ENCODE measurements at places on chromosomes 6 and 20.
A peak's percentile ranks its signal among the peaks of the same experiment; 100 is the strongest.

- no peak for DNase-seq
These were observed 100.8 kb downstream of the MTFR2 start for GRCh38 chr6:136149311-136149710.

GRCh38 chr20:46456255-46457028, 50.0 kb upstream of the ELMO2 start:
- no peak for DNase-seq

GRCh38 chr6:45710304-45710821, 305.3 kb downstream of the CLIC5 start:
- peak; percentile 14 for DNase-seq

DNA sequence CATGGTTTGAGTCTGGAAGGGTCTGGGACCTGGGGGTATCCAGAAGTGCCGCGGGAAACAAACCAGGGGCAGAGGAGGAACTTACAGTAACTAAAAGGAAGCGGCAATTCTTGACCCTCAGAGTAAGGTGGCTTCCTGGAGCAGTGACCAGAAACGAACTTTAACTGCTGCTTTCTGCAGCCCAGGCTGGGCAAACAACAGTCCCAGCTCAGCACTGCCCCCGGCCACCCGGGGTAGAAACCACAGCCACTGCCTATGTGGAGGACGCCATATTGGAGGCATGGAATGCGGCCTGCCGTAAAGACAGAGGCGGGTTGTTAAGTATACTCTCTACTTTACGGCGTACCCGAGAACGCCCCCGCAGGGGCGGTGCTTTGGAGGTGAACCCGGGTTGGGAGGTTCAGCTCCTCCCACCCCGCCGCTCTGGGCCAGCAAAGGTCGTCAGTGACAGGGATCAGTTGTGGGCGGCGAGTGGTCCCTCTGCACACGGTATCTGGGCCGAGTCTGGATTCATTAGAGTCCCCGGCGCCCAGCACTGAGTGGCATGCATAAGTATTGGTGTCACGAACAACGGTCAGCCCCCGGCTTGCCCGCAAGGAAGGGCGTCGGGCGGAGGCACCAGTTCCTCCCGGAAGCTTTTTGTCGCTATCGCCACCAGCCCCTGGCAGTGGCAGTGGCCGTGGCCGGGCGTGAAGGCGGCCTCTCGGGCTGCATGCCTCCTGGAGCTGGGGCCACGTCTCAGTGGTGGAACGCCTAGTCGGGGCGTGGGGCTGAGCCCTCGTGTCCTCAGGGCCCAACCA, at the start of gene PDSS2:
TSS of gene PDSS2 (minus strand) at position 282 of the 800 bp plus-strand sequence. CDS start at position 3, 279 bp downstream.
- DNase-seq = peak; percentile 96

- DNase-seq = no peak
These were observed 198.3 kb downstream of the PLCB1 start for GRCh38 chr20:8330319-8330784.

DNA sequence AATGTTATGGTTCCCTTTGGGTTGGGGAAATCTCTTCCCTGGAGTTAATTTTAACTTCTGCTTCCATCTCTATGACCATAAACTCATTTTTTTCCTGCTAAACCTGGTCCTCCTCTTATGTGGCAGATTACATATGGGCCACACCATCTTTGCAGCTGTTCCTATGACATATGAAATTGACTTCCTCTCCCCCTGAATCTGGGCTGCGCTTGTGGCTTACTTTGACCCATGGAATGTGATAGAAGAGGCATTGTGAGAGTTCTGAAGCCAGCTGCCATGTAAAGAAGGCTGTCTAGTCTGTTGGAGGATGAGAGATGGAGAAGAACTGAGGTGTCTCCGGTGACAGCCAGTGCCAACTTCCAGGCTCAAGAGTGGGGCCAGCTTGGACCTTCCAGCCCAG, 100.1 kb downstream of the CDC5L start:
- no peak for DNase-seq

- DNase-seq = no peak
These were observed 28.9 kb upstream of the ZNF217 start for GRCh38 chr20:53622247-53623133.

DNA sequence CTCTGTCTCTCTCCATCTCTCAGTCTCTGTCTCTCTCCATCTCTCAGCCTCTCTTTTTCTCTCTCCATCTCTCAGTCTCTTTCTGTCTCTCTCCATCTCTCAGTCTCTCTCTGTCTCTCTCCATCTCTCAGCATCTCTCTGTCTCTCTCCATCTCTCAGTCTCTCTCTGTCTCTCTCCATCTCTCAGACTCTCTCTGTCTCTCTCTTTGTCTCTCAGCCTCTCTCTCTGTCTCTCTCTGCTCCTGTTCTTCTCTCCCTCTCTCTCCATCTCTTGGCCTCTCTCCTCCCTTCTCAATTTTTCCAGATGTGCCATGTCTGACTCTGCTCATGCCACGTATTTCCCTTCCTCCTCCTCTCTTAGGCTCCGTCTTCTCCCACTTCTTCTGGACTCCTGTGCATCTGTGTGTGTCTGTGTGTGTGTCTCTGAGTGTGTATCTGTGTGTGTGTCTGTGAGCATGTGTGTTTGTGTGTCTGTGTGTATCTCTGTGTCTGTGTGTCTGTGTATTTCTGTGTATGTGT, 72.7 kb downstream of the SRC start:
- DNase-seq = no peak

DNA sequence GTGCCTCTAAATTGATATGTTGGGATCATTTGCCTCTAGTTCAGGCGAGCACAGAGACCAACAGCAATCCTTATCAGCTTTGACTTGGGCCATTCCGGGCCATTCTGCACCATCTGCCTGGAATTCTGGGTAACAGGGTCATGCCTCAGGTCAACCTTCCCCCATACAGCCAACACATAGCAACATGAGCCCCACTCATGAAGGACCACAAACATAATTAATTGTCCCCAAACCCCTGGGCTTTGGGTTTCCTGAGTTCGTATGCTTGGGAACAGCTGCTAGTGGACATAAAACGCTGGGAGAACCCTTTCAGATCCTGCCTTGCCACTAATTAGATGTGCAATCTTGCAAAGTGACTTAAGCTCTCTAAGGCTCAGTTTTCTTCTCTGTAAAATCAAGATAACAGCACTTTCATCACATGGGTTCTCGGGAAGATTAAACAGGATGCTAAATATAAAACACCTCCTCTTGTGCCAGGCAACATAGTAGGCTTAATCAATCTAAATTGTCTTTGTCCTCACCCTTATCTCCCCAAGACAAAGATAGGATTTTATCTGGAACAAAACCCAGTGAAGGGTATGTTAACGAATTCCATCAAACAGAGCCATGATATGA, 426.5 kb downstream of the CD83 start:
- no peak for DNase-seq

- DNase-seq = no peak
These were observed 24.4 kb downstream of the NCR2 start for GRCh38 chr6:41359617-41360313.

DNA sequence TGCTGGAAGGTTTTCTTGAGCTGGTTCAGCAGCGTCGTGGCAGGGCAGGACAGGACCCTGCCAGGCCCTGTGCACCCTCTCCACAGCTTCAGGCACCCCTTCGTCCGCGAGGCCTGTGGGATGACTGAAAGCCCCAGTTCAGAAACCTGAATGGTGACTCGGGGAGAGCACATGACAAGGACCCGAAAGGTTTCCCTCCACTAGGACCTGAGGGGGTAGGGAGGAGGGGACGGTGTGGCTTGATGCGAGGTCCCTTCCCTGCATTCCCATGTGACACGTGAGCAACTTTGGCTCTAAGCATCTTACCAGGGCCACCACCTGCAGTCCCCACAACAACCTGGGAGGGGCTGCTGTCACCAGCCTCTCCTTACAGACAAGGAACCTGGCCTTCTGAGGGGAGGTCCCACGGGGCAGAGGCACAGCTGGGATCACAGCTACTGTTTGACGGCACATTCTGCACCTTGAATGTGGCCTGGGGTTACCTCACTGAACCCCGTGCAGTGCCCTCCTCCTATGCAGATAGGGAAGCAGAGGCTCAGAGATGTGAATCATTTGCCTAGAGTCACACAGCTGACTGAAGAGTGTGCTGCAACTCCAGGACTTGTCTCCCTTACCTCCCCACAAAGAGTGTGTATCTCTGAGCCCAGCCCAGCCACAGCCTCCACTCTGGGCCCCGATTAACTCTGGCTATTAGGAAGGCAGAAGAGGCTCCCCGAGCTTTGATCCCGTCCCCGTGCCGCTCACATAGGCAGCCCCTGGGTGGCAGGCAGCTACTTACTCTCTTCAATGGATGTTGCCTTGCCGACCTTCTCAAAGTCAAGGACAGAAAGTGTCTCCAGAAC, 84.6 kb downstream of the PTPN1 start:
- DNase-seq = no peak

- DNase-seq = no peak
These were observed 21.6 kb downstream of the TPX2 start for GRCh38 chr20:31760519-31761240.

- DNase-seq = no peak
These were observed 110.6 kb upstream of the SIRPA start for GRCh38 chr20:1784586-1784985.

DNA sequence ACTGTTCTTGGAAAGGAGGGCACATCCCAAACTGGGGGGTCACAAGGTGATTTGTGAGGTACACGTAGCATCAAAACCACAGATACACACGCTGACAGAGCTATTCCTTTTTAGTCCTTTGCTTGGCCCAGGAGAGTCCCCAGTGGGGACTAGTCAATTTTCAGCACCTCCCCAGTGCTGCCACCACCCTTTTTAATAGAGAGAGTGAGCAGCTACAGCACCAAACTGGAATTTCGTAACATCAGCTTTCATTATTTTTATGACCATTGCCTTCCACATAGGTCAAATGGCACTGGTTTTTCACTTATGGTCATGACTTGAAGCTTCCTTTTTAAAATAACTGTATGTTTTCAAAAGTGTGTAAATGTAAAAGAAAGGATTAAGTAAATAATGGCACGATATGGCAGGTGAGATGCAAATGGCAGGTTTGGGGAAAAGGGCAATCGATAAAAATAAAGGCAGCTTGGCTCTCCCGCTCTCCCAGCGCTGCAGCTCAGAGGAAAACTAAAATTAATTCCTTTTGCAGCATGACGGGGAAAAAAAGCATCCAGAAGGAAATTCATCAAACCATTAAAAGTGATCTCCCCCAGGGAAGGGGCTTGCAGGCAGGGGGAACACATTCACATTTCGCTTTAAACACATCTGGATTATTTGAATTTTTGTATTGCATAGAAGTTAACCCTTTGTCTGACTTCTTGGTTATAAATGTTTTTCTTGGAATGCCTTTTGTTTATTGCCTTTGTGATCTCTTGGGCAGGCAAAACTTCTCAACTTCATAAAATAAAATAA, 95.2 kb downstream of the ANKRD60 start:
- no peak for DNase-seq

DNA sequence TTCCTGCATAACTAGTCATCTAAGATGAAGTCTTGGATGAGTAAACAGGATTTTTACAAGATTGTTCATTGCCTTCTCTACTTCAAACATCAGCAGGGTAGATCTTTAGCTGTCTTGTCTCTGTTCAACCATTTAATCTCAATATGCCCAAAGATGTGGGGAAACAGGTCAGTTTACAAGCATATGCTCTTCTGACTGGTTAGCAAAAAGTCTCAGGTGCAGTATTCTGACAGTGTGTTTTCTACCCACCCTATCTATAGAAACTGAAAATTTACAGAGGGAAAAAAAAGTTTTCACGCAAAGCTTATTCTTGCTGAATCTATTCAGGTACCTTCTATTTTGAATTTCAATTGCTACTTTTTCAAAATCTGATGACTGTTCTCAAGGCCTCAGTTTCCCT, 29.0 kb downstream of the MAP3K5 start:
- no peak for DNase-seq

- no peak for DNase-seq
These were observed 74.1 kb downstream of the SULF2 start for GRCh38 chr20:47711046-47711752.

DNA sequence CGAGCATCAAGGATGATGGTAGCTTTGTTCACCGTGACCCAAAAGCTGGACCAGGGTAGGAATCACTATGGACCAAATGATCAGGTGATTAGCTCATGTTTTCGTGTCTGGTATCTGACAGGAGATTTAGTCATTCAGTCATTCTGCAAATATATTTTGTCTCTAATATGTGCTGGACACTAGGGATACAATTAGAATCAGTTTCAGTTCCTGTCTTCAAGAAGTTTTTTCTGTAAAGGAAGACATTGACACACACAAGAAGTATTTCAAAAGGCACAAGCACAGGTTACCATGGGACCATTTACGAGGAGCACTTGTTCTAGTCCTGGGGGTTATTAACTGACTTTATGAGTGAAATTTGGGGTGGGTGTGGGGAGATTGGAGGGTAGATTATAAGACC, 244.9 kb downstream of the HIVEP2 start:
- no peak for DNase-seq

GRCh38 chr6:40344566-40345167, 242.5 kb downstream of the LRFN2 start:
- DNase-seq = no peak

DNA sequence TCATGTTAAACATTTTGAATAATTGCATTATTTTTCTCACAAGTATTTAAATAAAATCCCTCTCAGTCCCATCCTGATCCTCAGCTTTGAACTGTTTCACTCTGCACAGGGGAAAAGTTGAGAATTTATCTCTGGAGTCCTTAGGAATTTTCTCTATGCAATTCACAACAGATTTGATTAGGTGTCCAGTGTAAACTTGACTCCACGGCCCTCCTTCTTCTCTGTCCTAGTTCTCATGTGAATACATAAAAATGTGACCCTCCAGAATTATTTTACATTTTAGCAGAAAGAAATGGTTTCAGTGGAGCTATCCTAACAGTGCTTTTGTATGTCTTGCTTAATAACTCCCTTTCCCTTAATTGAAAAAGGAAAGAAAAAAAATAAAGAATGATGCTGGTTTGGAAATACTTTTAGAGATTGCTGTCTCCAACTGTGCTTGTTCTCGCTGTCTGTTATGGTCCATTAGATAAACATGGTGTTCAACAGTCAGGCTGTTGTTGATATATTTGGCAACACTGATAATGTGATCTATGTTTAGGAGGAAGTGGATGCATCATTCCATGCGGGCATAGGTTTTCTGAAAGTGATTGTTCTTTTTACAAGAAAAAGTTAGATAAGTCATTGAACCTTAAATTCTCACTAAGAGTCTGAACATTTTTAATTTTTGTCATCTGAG, 599.4 kb upstream of the CITED2 start:
- no peak for DNase-seq

DNA sequence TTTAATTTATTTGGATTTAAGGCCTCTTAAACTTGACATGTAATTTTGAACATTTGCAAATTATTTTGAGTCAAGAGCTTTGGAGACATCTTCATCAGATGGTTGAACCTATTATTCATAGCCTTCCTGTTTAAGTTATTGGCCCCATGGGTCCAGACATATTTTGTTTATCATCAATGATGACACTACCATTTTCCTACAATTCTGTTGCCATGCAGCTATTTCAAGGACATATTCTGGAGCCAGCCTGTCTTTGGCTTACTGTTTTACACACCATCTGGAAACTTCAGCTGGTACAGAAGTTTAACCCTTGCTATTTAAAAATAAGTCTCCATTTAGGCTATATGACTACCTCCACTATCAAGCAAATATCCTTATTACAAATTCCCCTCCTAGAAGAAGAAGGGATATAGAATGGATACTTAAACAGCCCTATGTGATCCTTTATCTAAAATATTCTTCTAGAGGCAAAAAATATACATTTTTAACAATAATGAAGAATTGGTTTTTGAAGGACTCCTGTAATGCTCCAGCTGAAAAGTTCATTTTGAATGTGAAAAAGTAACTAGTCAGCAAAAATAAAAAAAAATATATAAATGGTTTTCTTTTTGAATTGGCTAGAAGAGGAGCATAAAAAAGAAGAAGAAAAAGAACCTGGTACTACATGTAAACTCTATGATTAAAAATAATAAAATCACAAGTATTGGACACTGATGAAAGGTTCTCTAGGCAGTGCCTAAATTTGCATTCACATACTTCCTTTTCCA, 544.0 kb upstream of the HS3ST5 start:
- DNase-seq = no peak

GRCh38 chr6:32432050-32432450, 7.6 kb upstream of the HLA-DRA start:
- peak; percentile 74 for DNase-seq
